Right atrium auricular region (tissue), 2 donors: ENCODE measurements at places on chromosomes 11 and 22.

DNA sequence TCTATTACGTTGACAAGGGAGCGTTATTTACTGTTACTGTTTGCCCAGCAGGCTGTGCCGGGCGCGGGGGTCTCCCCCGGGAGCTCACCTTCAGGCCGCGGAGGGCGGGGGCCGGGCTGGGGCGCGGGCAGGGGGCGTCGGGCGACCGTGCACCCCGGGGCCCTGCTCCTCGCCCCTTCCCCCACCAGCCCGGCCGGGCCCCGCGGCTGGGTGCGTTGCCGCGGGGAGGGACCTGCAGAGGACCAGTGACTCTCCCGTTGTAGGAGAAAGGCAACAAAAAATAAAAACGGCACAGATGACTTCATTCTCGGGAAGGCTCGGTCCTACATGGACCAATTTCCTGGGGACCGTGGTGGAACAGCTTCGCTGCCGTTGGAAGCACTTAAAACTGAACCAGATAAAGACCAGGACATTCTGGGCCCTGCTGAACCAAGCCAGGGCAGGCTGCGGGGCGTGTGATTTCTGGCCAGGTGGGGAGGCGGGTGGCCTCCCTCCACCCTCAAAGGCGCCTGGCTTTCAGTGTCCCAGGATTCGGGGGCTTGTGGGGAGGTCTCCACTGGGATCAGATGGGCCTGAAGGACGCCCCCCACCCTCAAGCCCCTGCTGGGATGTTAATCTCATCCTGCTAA is 57.4 kb downstream of the IGLL1 start:
- no peak for DNase-seq

DNA sequence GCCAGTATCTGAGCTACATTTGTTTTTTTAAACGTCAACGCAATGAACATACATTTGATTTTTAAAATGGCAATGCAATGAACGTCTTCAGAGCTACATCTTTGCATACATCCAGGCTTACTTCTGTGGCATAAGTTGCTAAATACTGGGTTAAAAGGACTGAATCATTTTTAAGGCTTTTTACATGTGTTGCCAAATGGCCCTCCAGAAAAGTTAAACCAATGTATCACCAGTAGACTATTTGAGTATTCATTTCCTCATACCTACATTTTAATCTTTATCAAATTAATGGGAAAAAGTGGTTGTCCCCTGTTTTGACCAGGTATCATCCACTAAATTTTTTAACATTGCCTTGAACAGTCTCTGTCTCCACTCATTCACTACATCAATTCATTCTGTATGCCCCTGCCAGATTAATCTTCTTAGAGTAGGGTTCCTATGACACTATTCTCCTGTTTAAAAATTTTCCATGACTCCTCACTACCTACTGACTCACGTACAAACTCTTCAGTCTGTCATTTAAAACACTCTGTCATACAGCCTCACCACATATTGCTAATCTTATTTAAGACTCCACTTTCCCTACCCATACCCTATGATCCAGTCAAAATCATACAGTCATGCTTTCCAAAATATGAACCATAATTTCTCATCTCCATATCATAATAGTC is 12.4 kb upstream of the PRRG4 start:
- no peak for DNase-seq

GRCh38 chr11:76327202-76327601 is 53.7 kb downstream of the THAP12 start:
- no peak for DNase-seq

DNA sequence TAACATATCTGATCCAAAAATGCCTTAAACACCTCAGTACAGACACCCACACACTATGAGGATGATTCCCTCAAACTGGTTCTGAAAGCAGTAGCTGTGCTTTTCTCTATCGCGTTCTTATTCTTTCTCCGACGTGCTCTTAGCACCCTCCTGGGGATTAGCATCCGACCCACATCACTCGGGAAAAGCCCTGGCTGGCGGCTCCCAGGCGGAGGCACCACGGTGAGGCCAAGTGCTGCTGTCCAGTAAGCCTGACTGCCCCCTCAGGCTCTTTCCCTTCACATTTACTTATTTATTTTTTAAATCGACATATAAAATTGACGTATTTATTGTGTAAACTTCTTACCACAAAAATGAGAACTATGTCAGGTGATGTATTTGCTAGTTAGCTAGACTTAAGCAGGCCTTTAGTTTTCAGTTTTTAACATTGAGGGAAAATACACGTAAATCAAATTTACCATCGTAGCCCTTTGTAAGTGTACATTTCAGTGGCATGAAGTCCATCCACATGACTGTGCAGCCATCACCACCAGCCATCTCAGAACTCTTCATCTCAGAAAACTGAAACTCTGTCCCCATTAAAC is 19.2 kb downstream of the TBX1 start:
- DNase-seq, result no peak

- no peak for DNase-seq
Measured at GRCh38 chr22:24437741-24438328, 10.4 kb downstream of the ADORA2A start.

GRCh38 chr11:109153836-109154235 is 268.2 kb upstream of the C11orf87 start:
- no peak for DNase-seq

- peak; percentile 90 for DNase-seq
Measured at GRCh38 chr11:122209619-122210366, 93.8 kb upstream of the BLID start.

- DNase-seq, result no peak
Measured at GRCh38 chr11:38089726-38090125, 1491.7 kb upstream of the RAG2 start.

DNA sequence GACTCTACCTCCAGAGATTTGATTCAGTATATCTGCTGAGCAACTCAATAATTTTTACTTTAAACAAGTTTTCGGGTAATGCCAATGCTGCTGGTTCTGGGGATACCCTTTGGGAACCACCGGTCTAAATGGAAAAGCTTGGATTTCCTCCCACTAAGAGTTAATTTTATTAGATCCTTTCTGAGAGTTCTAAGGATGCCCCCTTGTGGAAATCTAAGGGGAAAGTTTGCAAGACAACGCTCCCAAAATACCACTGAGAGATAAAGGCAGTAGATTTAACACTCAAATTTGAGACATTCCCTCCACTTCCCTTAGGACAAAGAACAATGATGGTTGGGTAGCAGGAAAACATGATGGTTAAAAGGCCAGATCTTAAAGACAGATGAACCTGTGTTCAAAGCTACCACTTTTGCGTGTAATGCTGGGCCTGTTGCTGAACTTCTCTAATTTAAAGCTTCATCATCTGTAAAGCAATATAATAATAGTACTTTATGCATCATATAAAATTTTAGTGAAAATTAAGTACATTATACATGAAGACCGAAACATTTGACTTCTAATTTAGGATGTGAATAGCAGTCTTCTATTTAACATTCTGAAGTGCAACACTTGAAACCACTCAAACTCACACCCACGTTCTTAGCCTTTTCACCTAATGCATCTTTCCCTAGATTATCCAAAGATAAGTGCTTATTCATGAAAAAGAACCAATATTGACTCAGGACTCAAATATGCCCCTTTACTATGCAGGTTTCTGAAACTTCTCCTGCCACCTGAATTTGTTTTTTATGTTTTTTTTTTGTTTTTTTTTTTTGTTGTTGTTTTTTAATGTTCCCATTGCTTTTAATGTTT is 110.1 kb upstream of the LUZP2 start:
- DNase-seq, result no peak

- DNase-seq, result no peak
Measured at GRCh38 chr11:79269611-79270307, 171.1 kb downstream of the TENM4 start.
